ENCODE measurements at places on chromosomes 7 and 10.
A peak's percentile ranks its signal among the peaks of the same experiment; 100 is the strongest.

- no peak for DNase-seq
Measured at GRCh38 chr7:30710669-30711068, 28.4 kb upstream of the CRHR2 start.

- DNase-seq = peak; percentile 8
Measured at GRCh38 chr10:96556003-96556402, 30.8 kb downstream of the TM9SF3 start.

DNA sequence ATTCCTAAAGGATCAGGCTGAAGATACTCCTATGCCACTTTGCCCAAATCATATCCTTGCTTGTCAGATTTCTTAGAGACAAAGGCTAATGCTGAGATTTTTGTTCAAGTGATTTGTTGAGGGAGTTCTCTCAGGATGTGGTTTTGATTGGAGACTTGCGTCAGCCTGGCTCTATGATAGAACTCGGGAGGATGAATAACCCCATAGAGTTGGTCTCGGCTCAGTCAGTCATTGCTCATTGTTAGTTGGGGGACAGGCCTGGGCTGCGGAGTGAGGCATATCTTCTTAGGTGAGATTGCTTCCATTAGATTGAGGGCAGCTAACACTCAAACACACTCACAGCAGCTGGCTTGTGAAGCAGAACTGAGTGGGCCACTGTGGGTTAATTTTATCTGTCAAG lies 203.4 kb downstream of the KIF20B start:
- no peak for DNase-seq

DNA sequence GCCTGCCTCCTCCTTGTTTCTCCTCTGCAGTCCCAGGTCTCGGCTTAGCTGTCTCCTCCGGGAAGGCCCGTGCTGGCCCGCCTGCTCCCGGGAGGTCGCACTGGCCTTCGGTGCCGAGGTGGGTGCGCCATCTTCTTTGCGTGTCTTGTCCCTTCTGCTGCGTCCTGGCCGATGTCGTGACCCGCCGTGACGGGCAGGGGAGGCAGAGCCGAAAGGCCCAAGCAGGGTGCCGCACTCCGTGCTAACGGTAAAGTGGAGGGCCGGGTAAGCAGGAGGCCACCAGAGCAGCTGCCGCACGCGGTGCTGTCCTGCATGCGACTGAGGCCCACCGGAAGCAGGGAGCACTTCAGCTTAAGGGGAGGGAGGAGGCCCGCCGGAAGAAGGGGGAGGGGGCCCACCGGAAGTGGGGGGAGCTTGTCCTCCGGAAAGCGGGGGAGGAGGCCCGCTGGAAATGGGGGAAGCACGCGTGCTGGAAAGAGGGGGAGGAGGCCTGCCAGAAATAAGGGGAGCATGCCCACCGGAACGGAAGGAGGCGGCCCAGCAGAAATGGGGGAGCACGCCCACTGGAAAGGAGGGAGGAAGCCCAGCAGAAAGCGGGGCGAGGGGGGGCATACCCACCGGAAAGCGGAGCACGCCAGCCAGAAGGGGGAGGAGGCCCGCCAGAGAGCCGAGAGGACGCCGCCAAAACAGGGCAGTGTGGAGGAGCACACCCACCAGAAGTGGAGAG lies 71.4 kb downstream of the PROSER2 start:
- no peak for DNase-seq

DNA sequence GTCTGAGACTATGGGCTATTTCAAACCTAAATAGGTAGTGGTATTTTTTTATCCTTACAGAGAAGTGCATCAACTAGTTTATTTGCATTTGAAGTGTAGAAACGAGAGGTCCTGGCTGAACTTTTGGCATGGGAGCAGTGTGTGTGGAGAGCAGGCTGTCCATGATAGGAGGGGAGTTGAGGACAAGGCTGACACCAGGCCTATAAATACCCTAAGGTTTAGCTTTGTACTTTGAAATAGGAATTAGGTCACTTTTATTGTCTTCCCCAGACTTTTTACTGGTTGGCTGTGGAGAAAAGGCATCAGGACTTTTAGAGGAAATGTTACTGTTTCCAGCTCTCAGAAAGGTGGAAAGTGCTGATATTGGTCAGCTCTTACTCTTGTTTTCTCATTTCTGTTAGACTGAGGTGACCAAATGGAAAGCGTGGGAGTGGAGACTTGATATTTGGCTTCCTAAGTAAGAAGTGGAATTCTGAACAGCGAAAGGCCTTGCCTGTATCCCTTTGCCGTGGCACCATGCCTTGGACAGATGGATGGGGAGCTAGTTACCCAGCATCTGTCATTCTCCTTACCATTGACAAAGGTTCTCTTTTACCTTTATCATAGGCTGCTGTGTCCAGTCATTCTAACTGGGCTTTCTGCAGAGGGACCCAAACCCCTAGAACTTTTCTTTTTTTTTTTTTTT lies 46.0 kb downstream of the GBF1 start:
- DNase-seq = no peak

- DNase-seq = no peak
Measured at GRCh38 chr7:25262586-25262985, 34.3 kb upstream of the NPVF start.

GRCh38 chr10:133160826-133161471 lies 930 bp downstream of the KNDC1 start:
- no peak for DNase-seq

DNA sequence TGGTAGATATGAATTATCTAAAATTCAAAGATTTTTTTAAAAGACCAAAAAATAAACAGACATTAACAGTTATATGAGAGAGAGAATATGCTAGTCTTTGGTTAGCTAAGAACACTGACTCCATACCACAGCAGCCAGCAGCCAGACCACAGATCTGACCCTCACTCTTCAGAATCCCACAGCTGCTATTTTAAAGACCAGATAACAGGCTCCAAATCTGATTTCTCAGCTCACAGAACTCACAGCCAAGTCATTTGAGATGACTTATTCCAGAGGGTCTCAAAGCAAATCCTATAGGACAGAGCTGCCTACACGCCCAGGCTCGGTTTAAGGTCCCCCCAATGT lies 20.4 kb downstream of the NUDCD3 start:
- DNase-seq = no peak

- DNase-seq = no peak
Measured at GRCh38 chr7:148289630-148290029, 300.9 kb upstream of the C7orf33 start.

DNA sequence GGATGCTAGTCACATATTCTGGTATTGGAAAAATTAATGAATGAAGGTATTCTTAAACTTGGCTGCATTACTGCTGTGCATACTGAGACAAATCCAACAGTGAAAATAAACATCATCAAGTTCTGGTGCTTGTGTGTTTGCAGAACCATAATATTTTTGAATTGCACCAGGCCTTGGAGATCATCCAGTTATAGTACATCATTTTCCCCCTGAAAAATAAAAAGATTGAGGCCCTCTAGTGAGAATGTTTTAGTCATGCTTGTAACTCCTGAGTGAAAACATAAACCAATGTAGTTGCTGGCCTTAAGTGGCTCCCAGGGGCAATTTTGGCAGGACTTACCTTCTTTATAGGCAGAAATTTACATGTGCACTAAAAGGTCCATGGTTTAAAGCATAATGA lies 218.8 kb upstream of the TMEM229A start:
- no peak for DNase-seq

DNA sequence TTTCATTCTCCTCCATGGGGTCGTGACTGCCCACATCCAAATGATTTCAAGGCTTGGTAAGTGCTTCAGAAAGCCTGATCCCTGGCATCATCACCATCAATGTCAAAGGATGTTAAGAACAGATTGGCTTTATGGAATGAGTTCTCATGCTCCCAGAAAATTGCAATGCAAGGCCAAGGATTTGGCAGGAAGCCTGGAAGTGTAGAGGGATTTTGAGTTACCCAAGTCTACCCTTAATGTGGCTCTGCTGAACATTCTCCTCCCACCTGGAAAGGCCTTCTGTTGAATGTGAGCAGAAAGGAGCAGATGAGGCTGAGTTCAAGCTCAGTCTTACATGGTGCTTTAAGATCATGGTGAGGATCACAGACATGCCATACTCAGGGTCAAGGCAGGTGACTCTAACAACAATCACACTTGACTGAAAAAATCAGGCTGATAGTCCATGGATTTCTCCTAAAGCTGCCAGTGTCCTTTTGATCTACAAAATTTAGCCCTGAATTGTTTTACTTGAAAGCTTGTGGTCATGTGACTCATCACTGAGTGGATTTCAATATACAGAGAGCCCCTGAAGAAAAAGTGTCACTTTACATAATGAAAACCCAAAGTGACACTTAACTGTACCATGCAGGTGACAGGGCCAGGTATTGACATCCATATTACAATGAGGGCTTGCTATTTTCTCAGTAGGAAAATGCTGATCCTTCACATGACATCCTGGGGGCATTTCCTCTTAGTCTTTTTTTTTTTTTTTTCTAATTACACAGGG lies 111.1 kb upstream of the PDLIM1 start:
- DNase-seq = no peak

DNA sequence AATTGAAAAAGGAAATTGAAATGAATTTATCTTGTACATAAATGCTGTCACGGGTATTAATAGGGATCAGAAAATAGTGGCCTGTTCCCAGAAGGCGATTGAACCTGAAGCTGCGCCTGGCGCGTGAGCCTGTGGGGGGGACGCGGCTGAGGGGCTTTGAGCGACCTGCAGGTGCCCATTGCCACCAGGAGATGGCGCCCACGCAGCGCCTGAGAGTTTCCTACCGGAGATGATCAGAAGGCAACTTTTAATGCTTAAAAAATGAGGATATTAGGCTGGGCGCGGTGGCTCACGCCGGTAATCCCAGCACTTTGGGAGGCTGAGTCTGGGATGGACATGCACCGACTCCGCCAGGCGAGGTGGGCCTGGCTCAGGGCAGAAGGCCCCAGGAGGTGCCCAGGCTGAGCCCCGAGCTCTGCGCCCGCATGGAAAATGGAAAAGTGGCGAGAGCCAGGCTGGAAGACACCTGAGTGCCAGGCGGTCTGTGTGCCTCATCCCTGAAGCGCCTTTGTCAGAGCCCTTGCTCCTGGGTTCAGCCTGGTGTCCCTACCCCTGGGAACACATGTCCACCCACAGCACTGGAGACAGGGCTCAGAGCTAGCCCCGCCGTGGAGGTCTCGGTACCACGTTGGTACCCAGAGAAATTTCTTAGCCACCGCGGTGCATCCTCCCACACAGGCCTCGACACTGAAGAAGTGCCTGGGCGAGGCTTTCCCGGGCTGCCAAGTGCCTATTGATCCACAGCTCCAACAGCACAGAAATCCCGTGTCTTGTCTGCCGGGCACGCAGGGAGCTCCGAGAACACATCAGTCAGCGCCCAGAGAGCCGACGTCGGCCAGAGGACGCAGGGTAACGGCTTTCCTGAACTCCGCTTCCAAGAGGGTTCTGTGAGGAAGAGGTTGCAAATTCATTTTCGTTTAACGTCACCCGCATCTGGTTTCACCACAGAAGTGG lies 117.4 kb downstream of the INPP5A start:
- peak; percentile 48 for DNase-seq

DNA sequence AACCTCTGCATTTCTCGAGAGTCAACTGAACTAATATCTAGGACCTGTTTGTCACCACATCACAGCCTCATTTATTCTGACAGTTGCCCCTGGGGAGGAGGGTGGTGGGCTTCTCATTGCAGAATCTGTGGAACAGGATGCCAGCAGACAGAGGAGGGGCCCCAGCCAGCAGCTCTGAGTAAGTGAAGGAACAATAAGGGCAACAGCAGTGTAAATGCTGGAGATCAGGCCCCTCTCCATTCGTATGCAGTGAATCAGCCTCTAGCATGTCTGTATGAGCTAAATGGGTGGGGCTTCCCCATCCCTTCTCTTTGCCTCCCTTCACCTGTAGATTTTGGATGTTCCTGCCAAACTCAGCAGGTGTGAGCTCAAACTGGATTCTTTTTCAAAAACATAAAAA lies 7.7 kb upstream of the CPVL start:
- no peak for DNase-seq

- peak; percentile 81 for DNase-seq
Measured at GRCh38 chr7:131107337-131108211, 220.1 kb upstream of the MKLN1 start.

DNA sequence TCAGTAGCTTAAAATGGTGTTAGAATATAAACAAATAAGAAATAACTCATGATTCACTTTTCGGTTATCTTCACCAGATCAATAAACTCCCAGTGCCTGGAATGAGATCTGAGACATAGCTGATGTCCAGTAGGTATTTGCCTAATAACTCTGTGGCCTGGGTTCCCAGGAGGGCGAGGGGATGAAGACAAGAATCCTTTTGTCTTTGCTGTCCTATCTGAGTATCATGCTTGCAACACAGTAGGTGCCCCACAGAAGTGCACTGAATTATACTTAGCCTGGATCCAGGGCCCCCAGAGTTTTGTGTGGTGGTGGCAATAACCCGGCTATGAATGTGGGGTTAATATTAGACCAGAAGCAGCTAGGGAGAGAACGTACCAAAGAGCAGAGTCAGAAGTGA lies 350.1 kb upstream of the AOAH start:
- no peak for DNase-seq

DNA sequence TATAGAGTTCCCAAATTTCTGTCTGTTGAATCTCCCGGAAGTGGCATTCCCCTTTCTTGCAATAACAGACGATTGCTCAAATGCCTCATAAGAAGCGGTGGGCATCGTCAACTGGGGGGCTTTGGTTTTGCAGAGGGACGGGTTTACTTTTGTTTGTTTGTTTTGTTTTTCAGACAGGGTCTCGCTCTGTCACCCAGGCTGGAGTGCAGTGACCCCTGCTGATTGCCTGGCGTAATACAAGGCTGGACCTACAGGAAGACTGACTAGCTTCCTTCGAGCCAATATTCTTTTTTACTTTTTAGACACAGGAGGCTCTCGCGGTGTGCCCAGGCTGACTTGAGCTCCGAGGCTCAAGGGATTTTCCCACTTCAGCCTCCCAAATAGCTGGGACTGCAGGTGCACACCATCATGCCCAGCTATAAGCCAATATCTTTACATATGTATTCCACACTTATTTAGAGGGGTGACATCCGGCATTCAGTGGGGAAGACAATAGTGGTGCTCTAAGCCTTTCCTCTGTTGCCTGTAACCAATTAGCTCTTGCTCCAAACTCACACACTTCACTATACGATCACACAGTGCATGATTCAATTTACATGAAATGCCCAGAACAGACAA lies 58.1 kb downstream of the FHIP2A start:
- DNase-seq = no peak

GRCh38 chr7:121334875-121335648 lies 6.3 kb downstream of the WNT16 start:
- DNase-seq = peak; percentile 18

GRCh38 chr10:60105295-60105695 lies 198.9 kb upstream of the CCDC6 start:
- DNase-seq = no peak

GRCh38 chr10:52965938-52966401 lies 193.4 kb upstream of the MBL2 start:
- no peak for DNase-seq

DNA sequence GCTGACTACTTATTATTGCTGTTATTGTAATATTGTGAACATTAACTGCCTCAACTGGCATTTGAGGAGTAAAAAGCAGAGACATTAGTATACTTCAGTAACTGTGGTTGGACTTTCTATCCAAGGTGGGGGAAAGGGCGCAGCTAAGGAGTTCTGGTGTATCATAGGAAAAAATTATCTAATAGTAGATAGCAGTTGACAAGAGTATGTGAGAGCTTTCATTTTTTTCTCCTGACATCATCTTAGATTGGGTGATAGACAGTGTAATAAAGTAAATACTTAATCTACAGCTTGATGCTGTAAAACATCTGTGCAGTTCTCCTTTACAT lies 68.9 kb downstream of the PHTF2 start:
- peak; percentile 48 for DNase-seq
